ENCODE measurements at places on chromosomes 2 and 18.

GRCh38 chr2:44748-45341 is 1.5 kb downstream of the FAM110C start:
- no peak for DNase-seq

- DNase-seq, result no peak
Observed at GRCh38 chr2:227436436-227437174, 35.4 kb upstream of the AGFG1 start.

- DNase-seq, result no peak
Observed at GRCh38 chr18:56891870-56892269, 240.7 kb downstream of the WDR7 start.

- DNase-seq, result no peak
Observed at GRCh38 chr18:4276953-4277585, 178.0 kb downstream of the DLGAP1 start.

GRCh38 chr2:110818767-110819481 is 86.6 kb downstream of the ACOXL start:
- no peak for DNase-seq

GRCh38 chr2:36489281-36489680 is 108.7 kb downstream of the FEZ2 start:
- no peak for DNase-seq

Data from stimulated activated CD8-positive, alpha-beta memory T cell treated with anti-CD3 and anti-CD28 coated beads, Interleukin-4, amount 100 ng/mL, for 24 hours (primary cell).